ENCODE measurements at places on chromosomes 11 and 22.
A peak's percentile ranks its signal among the peaks of the same experiment; 100 is the strongest.

GRCh38 chr11:17296852-17297559 lies 20.5 kb downstream of the NUCB2 start:
- no peak for DNase-seq

DNA sequence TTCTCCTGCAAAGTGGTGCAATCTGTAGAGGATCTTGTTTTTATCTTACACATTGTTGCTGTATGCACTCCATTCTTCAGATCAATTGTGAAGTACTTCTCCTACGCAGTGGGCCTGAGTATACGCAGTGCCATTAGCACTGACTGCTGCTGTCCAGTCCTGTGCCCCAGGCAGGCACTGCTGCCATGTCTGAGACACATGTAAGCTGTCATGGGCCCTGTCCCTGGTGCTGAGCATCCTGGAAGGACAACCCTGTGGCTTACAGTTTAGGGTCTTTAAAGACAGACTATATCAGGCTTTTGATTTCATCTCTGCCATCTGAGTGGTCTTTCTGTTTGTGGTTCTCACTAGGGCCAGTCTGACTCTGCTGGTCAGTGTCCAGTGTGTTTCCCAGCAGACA lies 44.8 kb upstream of the PTPN5 start:
- no peak for DNase-seq

DNA sequence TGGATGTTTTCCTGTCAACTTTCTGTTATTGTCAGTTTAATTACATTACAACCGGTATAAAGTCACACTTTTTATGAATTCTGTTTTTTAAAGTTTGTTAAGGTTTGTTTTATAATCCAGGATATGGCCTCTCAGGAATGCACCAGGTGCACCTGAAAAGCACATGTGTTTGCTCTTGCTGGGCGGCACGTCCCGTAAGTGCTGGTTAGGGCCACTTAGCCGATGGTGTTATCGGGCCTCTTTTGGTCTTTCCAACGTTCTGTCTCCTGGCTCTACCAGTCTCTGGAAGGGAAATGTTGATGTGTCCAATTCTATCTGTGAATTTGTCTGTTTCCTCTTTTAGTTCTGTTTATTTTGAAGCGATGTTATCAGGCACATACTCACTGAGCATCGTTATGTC lies 695.7 kb downstream of the BRD1 start:
- DNase-seq = no peak

GRCh38 chr22:23246982-23247766 lies 66.9 kb downstream of the BCR start:
- no peak for DNase-seq

GRCh38 chr11:111531687-111532364 lies 8.7 kb upstream of the LAYN start:
- DNase-seq = peak; percentile 75

DNA sequence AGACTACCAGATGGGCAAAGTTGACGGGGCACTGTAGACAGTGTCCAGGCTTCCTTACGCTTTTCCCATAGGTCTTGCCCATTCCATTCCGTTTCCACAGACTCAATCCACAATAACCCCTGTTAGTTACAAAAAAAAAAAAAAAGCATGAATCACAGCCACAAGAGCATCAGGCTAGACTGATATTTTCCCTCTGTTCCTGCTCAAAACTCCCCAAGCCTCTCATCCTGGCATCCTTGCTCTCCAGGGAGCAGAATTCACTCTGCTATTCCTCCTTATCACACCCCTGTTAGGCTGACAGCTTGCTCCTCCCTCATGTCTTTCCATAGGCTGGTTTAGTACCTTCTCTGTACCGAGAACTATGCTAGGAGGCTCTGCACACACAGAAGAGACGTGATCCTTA lies 42.2 kb downstream of the TMEM123 start:
- no peak for DNase-seq

GRCh38 chr22:29860006-29860766 lies 22.1 kb upstream of the ASCC2 start:
- DNase-seq = no peak

GRCh38 chr11:34068111-34068510 lies 16.6 kb downstream of the CAPRIN1 start:
- DNase-seq = peak; percentile 9

GRCh38 chr11:126476266-126476924 lies 120.9 kb downstream of the ST3GAL4 start:
- no peak for DNase-seq

DNA sequence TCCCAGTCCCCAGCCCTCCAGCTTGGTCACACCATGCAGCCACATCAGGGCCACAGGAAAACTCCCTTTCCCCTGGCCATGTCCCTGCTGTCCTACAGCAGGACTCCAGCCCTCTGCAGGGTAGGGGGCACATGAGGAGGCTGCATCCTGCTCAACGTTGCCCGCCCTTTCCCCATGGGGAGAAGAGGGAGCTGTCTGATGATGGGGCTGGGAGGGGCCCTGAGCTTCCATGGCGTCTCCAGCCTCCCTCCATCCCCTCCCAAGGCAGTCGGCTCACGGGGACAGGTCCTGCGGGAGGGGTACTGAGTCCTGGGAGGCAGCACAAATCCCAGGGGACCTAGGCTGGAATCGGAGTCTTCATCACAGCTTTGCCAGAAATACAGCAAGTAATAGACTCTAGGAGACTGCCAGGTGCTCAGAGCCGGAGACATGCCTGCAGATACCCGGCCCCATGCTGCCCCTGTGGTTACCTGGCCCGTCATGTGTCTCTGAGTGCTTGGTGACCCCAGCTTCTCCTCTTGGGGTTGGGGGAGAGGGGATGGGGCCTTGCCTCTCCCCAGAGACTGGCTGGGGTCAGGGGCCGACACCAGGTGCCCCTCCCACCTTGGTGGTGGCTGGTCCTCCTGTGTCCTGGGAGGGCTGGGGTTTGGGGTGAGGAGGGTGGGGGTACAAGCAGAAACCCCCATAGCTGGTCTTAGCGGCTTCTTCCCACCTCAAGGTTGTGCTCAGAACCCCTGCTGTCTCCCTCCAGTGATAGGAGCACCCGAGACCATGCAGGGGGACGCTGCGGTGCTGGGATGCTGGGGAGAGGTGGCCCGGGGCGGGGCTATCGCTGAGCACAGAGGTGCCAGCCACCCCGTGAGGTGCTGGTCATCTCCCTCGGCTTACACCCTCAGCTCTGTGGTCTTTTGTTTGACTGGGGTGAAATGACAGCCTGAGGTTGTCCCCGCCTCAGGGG lies 2.3 kb downstream of the MRGPRE start:
- no peak for DNase-seq

DNA sequence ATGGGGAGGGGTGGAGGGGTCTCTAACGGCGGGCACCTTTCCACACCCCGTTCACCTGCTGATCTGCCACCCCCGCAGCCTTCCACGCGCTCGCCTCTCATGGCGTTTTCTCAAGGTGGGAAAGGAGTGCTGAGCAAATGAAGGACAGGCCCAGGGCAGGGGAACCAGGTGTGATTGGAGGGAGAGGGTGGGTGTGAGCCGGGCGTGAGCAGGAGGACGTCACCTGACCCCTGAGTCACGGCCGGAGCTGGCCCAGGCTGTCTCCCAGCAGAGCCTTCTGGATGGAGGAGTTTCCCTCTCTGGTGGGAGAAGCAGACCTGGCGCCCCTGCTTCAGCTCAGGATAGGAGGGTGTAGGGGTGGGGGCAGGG lies 14.0 kb upstream of the ARHGAP8 start:
- no peak for DNase-seq

- no peak for DNase-seq
Observed at GRCh38 chr11:59754494-59754858, 700 bp upstream of the STX3 start.

- DNase-seq = no peak
Observed at GRCh38 chr11:62882788-62883501, 2.2 kb downstream of the SLC3A2 start.

DNA sequence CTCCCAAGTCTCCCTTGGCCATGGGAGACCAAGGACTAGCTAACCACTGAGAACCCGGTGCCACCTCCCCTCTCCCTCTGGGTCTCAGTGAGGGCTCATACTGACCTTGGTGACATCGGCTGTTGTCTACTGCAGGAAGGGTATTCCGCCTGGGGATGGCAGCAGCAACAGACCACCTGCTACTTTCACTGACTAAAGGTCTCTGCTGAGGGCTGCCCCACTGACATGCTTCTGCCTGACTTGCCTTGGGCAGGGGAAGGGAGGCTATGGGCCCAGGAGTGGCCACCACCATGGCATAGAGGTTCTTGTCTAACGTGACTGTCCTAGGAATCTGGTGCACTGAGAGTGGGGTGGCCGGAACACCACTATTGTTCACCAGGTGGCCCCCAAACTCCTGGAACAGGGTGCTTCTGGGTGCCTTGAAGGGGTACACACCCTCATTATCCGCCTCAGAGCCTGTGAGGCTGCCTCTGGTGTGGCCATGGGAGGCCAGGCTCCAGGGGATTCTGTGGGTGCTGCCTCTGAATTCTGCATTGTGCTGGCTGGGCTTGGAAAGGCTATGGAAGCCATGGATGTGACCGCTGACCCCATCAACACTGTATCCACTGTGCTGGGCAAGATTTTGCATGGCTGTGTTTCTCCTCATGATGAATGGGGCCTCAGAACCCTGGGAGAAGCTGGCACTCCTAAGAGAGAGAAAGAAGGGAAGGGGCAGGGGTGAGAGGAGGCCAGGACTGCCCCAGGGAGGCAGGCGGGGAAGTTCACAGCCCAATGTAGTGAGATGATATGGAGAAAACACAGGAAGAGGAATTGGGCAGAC lies 38.3 kb downstream of the GAB4 start:
- DNase-seq = no peak

GRCh38 chr11:14506532-14506931 lies 6.9 kb upstream of the COPB1 start:
- DNase-seq = no peak

GRCh38 chr11:123152951-123153350 lies 42.1 kb downstream of the CLMP start:
- DNase-seq = peak; percentile 73

DNA sequence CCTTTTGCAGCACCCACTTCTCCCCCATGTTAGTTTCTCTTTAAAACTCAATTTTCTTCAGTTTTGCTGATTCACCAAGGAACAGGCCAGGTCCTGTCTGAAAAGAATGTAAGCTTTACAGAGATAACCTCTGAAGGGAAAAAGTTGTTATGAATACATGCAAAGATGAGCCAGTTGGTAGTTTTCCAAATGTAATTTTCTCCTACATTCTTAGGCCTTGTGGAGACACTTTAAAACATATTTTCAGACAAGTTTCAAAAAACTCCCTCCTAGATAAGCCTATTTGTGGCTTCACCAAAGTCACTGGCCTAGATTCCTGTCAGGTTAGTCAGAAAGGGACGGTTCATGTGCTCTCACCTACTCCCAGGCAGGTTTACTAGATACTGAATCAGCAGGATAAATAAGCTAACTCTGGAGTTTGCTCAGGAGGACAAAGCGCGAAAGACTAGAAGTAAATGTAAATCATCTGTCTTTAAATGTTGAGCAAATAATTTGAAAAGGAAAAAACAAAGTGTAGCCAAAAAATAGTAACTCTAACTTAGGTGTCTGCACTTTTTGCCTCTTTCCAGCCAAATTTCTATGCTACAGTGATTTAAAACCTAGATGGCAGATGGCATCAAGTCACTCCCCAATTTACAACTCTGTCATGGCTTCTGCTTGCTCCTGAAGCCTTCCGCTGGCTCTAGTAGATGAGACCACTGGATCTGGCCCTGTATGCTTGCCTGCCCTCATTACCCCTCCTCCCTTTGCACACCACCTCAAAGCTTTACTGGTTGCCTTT lies 4.9 kb upstream of the ATP6V1E1 start:
- DNase-seq = peak; percentile 58

GRCh38 chr22:43849731-43850130 lies 12.6 kb downstream of the SULT4A1 start:
- no peak for DNase-seq

- DNase-seq = no peak
Observed at GRCh38 chr11:120288021-120288420, 37.1 kb upstream of the TLCD5 start.

- peak; percentile 24 for DNase-seq
Observed at GRCh38 chr11:18243783-18244362, 4.6 kb downstream of the SAA2 start.

GRCh38 chr11:120273432-120273831 lies 33.5 kb downstream of the POU2F3 start:
- no peak for DNase-seq

- DNase-seq = no peak
Observed at GRCh38 chr11:110878513-110878912, 166.3 kb upstream of the ARHGAP20 start.
